Astrocyte (in vitro differentiated cells and primary cell): ENCODE measurements at places on chromosomes 2 and 18.

GRCh38 chr2:8539743-8540551 lies 141.9 kb upstream of the ID2 start:
- no peak for DNase-seq

GRCh38 chr18:47081578-47081977 lies 46.2 kb upstream of the ELOA2 start:
- DNase-seq = no peak

DNA sequence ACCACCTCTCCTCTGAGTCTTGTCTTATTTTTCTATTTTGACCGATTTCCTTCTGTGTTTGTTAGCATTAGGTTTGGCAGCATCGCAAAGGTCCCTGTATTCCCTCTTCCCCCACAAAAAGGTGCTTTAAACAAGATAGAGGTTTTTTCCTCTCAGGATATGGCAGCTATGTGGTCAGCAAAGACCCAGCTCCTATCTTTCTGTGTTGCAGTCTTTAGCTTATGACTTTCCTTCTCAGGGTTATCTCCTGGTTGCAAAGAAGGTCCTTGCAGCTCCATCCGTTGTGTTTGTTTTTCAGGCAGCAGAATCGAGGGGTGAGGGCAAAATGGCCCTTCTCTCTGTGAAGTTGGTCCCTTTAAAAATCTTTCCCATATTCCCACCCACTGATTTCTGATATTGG lies 38.4 kb downstream of the GALNT1 start:
- no peak for DNase-seq

DNA sequence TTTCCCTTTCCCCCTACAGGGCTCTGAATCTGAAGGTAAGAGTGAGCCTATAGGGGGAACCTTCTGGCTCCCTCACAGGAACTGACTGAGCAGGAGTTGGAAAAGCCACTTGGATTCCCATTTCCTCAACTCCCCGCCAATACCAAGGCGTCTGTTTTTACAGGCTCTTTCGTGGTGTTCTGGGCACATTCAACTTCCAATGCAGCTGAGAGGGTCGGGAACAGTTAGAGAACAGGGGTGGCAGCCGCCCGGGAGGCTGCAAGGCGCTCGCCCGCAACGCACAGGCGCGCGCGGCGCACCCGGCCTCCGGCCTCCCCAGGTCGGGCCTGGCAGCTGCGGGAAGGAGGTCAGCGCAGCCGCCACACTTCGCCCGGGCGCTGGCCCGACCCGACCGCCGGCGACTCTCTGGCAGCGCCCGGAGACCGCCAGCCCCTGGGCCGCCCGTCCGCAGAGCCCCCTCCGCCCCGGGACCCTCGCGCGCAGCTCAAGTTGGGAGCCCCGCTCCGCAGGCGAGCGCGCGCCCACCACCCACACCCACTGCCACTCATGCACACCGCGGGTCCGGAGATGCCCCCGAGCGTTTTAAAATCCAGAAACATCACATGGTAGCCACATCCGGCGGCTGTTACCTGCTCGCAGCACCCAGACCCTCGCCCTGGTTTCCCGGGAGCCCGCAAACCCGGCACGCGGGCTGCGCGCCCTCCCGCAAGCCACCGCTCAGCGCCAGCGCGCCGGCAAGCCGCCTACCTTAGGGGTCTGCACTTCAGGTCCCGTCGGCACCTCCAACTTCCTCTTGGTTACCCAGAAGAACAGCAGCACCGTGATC lies 816 bp downstream of the GALNT14 start:
- DNase-seq = no peak

DNA sequence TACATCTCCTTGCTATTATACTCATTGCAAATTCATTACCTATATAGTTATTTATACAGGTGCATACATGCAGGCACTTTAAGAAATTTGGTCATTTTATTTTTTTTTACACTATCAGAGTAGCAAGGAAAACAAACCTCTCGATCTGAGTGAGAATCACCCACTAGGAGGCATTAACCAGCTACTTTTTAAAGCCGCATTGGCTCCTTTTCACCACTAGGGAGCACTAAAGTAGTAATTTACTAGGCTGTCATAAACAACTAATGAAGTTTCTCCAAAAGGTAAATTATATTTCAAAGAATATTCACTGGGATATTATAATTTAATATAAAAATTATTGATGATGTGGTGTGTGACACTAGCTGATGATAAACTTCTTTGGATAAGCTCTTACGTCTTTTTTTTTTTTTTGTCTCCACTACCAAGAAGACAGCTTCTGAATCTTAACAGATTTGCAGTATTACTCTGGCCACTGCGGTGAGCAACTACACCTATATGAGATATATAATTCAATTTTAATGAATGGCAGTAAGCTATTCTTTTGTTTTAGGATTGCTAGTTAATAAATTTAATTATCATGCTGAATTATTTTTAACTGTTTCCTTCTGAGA lies 101.9 kb downstream of the NOL4 start:
- peak; percentile 46 for DNase-seq

DNA sequence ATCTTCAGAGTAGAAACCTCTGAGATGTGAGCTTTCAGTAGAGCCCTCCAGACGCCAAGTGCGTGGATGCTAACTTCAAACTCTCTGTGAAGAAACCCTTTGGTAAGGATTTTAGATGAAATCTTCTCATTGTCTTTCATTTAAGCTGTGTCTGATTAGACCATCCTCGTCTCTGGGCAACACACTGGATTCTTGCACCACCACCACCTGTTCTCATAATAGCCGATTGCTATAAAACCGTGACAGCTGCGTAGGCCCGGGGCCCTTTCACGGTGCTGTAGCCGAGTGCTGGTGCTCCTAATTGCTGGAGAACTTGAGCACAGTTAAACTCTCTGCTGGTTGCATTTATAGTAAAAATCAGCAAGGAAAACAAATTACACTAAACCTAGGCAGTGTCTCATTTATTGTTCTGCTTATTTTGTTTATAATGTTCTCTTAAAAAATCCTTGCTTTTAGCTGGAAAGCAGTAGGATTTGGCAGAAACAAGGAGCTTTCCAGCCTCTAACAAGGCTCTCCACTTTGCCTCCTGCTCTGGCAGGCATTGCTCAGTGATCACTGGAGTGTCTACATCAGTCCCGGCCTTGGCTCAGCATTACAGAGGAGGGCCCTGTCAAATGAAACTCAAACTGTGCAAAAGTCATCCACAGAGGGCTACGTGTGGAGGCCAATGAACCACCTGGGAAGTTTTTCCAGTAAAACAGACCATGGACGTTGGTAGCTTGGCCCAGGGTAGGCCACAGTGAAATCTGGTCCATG lies 40.9 kb upstream of the MBP start:
- DNase-seq = no peak

- no peak for DNase-seq
These were observed 21.9 kb downstream of the FAM124B start for GRCh38 chr2:224379986-224380385.

DNA sequence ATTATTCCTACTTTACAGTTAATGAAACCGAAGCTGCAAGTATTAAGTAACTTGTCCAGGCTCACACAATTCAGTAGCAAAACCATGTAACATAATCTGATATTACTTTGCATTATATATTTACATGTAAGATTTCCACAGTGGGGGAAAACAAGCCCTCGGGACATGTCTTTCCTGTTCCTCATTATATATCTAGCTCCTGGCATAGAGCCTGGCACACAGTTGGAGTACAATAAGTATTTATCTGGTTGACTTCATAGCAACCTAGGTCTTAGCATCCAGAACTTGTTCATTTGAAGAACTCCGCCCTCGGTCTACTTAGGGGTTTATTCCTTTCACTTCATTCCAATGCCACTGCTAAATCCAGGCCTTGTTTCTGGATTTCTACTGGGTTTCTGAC lies 1.6 kb upstream of the RBM45 start:
- DNase-seq = no peak

DNA sequence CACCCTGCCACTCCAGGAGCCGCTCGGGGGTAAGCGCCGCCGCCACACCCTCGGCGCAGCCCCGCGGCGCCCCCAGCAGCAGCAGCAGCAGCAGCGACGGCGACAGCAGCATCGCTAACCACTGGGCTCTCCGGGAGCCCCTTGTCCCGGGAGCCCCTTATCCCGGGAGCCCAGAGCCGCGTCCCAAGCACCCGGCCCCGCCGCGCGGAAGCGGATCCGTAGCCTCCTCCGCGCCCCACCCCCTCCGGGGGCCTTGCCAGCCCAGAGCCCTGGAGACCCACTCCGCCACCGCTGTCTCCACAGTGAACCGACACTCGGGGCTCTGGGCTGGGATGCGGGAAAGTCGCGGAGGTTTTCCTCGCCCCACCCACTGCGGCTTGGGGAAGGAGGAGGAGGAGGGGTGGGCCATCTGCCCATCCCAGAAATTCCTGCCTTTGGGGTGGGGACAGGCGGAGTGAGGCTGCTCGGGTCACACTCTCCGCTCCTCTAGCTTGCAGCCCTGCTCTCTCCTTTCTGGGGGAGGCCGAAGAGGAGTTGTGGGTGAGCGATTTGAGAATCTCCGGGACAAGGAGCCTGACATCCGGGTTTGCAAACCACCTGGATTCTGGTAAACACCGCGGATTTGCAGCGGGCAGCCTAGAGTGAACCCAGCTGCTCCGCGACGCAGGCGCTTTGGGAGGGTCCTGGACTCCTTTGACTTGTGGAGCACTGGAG lies at the start of gene PLA2R1:
Gene PLA2R1 (minus strand): TSS at position 324 of the 714 bp plus-strand sequence. CDS start 212 bp downstream, at position 112.
- peak; percentile 30 for DNase-seq

DNA sequence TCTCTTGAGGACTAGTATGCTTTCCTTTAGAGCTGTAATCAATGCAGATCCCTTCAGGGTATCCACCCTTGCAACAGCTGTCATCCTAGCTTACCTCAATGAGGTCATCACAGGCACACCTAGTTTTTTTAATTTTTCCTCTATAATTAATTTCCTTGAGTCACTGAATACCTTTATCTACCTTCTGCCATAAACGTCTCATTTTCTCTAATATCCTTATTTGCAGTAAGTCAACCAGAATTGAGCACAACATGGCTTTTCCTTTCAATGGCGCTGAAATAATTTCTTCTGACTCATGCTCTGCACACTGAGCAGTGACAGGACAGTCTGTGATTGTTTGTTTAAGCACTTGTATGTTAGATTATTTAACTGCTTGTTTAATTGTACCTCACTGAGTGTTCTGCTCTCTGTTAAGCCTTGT lies 49.4 kb downstream of the ETAA1 start:
- peak; percentile 64 for DNase-seq

DNA sequence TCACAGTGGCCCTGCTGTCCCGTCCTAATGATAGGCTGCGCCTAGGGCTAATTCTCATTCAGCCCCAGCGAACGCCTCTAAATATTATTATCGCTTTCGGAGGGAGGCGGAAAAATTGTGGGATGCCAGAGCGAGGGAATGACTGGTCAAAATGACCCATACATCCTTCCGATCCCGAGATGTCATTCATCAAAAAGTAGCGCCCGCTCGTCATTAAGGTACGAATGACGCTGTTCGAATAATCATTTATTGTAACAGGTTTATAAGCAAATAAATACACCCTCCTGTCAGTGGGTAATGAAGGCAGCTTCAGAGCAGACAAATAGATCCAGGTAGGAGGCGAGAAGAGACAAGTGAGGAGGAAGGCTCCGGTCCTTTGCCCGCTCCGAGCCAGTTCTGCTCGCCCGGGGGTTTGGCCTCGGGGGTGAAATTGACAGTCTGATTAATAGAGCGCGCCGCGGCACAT lies at the start of gene EVX2:
Gene EVX2 (minus strand): TSS at position 167 of the 466 bp plus-strand sequence. CDS start 186 bp downstream, outside the sequence.
- no peak for DNase-seq

DNA sequence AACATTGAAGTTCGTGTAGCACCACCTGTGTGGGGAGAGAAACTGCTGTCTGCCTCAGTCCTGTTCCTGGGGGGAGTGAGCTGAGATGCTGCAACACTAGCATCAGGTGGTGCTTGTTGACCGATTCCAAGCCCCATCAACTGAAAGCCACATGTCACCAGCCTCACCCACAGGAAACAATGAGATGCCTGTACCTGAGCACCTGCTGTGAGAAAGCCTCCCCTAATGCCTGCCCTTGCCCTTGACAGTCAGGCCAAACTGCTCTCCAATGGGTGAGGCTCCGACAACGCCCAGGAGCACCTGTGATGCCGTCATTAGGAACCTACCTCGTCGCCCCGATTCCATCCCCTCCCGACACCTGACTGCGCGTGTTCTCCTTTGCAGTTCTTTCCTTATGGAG lies 104.6 kb downstream of the SMC6 start:
- DNase-seq = no peak

DNA sequence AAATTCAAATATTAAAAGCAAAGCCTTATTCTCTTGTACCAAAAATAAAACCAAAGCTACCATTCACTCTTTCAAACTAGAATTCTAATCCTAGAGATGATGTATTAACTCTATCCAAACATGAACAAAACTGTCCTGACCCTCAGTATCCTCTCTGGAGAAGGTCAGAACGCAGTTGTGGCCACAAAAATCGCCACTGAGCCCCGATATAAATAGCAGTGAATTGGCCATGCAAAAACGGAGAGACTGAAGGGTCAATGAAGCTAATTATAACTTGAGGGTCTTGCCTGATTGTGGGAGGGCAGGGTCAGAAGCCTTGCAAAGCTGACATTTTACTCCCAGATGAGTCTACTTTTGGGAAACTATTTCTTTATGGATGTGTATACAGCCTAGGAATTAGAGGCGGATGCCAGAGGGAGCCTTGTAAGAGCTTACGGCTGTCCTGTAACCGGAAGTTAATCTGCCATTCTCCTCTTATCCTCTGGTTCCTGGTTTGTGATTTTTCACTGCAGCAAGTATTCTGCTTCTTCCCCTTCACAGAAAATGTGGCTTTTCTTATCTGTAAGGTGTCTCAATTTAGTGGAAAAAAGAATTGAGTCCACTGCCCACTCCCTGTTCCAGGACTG lies 28.1 kb downstream of the CAVIN2 start:
- peak; percentile 23 for DNase-seq

DNA sequence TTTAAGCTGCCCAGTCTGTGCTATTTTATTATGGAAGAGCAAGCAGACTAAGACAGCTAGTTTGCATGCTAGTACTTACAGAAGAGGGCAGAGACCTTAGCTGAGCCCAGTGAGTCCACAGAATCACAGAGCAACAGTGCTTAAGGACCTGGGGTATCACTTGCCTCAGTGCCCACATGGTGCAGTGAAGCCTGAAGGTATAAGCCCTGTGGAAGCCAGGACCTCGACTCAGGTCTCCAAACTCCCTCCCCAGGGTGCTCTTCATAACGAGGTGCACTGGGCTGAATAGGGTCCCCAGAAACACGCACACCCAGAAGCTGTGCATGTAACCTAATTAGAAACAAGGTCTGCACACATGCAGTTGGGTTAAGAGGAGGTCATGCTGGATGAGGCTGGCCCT lies 718.1 kb downstream of the GALR1 start:
- no peak for DNase-seq

GRCh38 chr2:237757616-237758015 lies 41.0 kb upstream of the RBM44 start:
- DNase-seq = no peak

DNA sequence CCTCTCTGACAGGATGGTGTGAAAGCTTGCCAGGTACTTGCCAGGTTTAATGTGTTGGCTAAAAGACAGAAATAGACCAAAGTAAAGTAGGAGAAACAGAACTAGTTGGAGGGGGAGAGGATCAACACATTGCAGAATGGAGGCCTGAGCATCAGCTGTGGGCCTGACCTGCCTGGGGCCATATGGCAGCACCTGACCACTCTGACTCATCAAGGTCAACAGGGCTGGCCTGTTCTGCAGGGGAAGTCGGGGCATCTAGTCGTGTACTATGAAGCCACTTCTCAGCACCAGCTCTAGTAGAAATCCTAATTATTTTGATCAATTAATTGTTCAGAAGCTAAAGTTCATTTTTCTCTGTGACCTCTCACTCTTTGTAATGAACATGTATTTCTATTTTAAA lies 35.8 kb upstream of the NOSTRIN start:
- DNase-seq = no peak
